ENCODE measurements at places on chromosomes 1 and 21.

DNA sequence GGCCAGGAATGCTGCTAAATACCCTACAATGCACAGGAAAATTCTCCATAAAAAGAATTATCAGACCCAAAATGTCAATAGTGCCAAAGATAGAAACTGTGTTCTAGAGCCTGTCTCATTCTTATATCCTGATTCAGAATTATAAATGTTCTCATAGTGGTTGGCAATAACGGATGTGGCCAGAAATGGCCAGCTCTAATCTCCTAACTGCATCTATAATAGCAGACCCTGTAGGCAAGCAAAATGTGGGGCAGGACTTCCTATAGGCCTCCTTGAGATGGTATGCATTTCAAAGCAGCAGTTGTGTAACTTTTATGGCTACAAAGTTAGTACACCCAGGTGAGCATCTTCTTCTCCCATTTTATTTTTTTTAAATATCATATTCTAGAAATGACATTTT lies 95.9 kb upstream of the SGIP1 start:
- DNase-seq, result no peak

GRCh38 chr1:151405187-151405951 lies 6.0 kb downstream of the PSMB4 start:
- no peak for DNase-seq

- DNase-seq, result no peak
Measured at GRCh38 chr1:43925846-43926245, 7.8 kb upstream of the ARTN start.

DNA sequence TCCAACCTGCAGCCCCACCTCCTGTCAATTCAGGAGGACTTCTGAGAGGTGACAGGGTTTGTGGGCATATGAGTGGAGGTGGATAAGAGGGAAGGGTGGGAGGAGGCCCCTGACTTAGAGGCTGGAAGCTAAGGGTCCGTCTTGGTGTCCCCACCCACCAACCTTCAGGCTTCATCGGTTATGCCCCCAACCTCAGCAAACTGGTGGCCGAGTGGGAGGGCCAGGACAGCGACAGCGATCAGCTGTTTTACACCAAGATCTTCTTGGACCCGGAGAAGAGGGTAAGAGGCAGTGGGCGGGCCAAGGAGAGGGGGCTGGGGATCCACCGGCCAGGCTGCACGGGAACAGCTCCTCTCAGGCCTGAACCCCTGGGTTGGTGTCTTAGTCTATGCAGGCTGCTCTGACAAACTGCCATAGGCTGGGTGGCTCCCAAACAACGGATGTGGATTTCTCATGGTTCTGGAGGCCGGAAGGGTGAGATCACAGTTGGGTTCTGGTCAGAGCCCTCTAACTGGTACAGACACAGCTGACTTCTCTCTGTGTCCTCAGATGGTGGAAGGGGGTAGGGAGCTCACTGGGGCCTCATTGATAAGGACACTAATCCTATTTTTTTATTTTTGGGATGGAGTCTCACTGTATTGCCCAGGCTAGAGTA lies 18.1 kb downstream of the PLOD1 start:
- DNase-seq, result no peak

Data from activated naive CD8-positive, alpha-beta T cell treated with anti-CD3 and anti-CD28 coated beads, Interleukin-2, amount 50 U/mL, for 24 hours (primary cell).